ENCODE measurements at places on chromosomes 5 and 9.

- H3K36me3 ChIP-seq: no peaks in the 10 kb centered on the region
- DNase-seq: no peak
- peaks cover 27% of the 10 kb centered on the region for H3K4me1 ChIP-seq
These were observed 887 bp upstream of the MAP3K1 start for GRCh38 chr5:56814361-56814962.

GRCh38 chr5:168707716-168708695, 128.8 kb upstream of the PANK3 start:
- H3K27me3 ChIP-seq: no peaks in the 10 kb centered on the region
- no peak overlapping the region for H3K27ac ChIP-seq
- no peaks in the 10 kb centered on the region for H3K36me3 ChIP-seq
- H3K4me1 ChIP-seq: peaks cover 3% of the 10 kb centered on the region

DNA sequence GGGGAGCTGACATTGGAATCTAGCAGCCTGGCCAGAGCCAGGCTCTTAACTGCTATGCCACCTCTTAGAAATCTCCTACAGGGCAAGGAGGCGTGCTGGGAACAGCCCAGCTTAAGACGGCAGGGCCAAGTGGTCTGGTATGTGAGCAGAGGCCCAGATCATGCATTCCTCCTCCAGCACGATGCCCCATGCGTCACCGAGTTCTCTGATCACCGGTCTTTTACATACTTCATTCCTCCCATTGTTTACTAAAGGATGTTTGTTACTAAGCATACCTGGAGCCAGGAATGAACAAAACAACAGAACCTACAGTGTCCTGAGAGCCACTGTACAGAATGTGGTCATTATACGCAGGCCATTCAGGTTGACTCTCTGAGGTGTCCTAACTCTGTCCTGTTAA, 73.8 kb downstream of the TRIO start:
- no peak for DNase-seq
- no peak overlapping the region for H3K4me3 ChIP-seq
- no peak overlapping the region for H3K27ac ChIP-seq

- H3K4me1 ChIP-seq: peaks cover 15% of the 10 kb centered on the region
- DNase-seq: no peak
- H3K4me3 ChIP-seq: no peak overlapping the region
These were observed 143.3 kb downstream of the GAS1 start for GRCh38 chr9:86804011-86804410.

- DNase-seq: no peak
- no peaks in the 10 kb centered on the region for H3K36me3 ChIP-seq
- no peaks in the 10 kb centered on the region for H3K27me3 ChIP-seq
- no peaks in the 10 kb centered on the region for H3K4me1 ChIP-seq
- no peak overlapping the region for H3K27ac ChIP-seq
- no peak overlapping the region for H3K4me3 ChIP-seq
These were observed 59.7 kb downstream of the GGTA1 start for GRCh38 chr9:121439711-121440664.

DNA sequence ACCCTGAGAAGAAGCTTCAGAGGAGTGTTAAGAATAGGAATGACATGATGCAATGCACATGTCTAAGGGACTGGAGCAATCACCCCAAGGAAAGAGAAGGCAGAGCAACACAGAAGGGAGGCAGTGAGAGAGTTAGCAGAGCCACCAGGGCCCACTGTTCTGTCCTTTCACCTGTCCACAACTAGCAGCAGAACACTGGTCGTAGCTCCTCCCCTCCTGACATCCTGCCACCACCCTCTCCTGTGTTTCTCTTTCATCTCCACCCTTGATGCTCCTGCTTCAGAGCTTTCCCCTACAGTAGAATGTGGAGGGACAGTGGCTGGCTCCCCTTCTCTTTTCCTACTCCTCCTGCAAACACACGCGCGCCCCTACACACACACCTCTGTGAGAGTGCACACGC, 483.4 kb upstream of the KIF2A start:
- DNase-seq: no peak
- H3K27ac ChIP-seq: no peak overlapping the region
- H3K4me3 ChIP-seq: no peak overlapping the region
- no peaks in the 10 kb centered on the region for H3K36me3 ChIP-seq

- H3K27ac ChIP-seq: no peak overlapping the region
- H3K27me3 ChIP-seq: no peaks in the 10 kb centered on the region
- no peaks in the 10 kb centered on the region for H3K4me1 ChIP-seq
- no peak overlapping the region for H3K4me3 ChIP-seq
- peaks cover 25% of the 10 kb centered on the region for H3K36me3 ChIP-seq
These were observed 26.6 kb upstream of the CCDC180 start for GRCh38 chr9:97280755-97281330.

DNA sequence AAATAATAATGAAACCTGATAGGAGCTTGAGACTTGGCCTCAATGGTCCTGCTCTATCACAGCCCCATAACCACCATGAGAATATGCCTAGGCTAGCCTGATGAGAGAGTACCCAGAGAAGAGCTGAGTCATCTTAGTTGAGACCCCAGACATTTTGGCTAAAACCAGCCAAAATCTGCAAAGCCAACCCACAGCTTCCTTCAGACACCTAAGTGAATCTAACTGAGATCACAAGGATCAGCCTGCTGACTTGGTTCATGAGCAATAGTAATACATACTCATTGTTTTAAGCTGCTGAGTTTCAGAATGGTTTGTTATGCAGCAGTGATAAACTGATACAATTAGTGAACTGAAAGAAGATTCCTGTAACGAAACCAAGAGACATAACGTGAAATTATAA, 473.7 kb upstream of the PTGER4 start:
- no peaks in the 10 kb centered on the region for H3K4me1 ChIP-seq
- no peaks in the 10 kb centered on the region for H3K36me3 ChIP-seq
- H3K27me3 ChIP-seq: no peaks in the 10 kb centered on the region
- H3K27ac ChIP-seq: no peak overlapping the region
- DNase-seq: no peak
- H3K4me3 ChIP-seq: no peak overlapping the region

GRCh38 chr5:124584991-124585715, 161.3 kb downstream of the ZNF608 start:
- H3K4me1 ChIP-seq: no peaks in the 10 kb centered on the region
- no peak overlapping the region for H3K4me3 ChIP-seq
- DNase-seq: no peak
- H3K27ac ChIP-seq: no peak overlapping the region
- no peaks in the 10 kb centered on the region for H3K27me3 ChIP-seq

- peak within 1 kb of the TSS; percentile 96 for H3K27ac ChIP-seq
- H3K27me3 ChIP-seq: no peaks in the 10 kb centered on the region
- peak; percentile 97 for DNase-seq
- H3K36me3 ChIP-seq: no peaks in the 10 kb centered on the region
- peak within 1 kb of the TSS; percentile 71 for H3K4me3 ChIP-seq
These were observed at the start of gene PCDHGC3 for GRCh38 chr5:141475625-141476131. Gene PCDHGC3, plus strand, starts transcription at chr5:141475966. Its CDS starts 151 bp downstream, at chr5:141476117.

DNA sequence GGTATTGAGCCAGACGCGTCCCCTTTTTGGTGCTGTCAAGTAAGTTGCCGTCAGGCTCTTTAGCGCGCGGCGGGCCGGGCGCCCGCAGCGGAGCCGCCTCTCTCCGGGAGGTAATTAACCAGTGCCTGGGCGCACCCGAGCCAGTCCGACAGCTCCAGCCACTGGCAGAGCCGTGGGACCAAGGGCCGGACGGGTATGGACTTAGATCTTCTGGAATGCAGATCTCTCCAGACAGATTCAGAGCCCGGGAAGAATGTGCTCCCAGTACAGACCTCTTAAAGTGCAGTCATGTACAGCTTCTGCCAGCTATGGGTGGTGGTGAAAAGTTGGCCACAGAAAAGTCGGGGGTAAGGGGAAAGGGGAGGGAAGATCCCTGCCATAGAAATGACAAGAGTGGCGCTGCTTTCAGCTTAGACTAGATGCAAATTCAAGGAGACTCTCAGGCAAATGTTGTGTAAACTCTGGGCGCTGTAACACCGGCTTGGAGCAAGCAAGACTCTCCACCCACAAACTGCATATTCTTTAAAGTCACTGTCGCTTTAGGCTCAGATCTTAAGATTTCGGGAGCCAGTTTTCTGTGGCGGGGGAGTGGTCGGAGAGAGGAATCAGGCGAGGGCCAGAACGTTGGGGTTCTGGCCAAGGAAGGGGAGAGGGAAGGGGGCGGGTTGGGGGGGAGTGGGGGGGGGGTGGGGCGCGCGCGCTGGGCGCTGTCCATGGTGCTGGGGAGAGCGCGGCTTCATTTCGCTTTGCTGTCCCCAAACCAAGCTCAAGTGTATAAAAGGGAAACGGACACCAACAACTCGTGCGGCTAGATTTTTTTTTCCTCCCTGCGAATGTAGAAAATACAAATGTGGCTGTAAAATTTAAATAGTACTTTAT, 29.2 kb downstream of the NR2F1 start:
- peaks cover 6% of the 10 kb centered on the region for H3K27me3 ChIP-seq
- peak overlapping the region; percentile 25 for H3K4me3 ChIP-seq
- DNase-seq: no peak
- H3K36me3 ChIP-seq: no peaks in the 10 kb centered on the region
- peaks cover 11% of the 10 kb centered on the region for H3K4me1 ChIP-seq
- no peak overlapping the region for H3K27ac ChIP-seq

DNA sequence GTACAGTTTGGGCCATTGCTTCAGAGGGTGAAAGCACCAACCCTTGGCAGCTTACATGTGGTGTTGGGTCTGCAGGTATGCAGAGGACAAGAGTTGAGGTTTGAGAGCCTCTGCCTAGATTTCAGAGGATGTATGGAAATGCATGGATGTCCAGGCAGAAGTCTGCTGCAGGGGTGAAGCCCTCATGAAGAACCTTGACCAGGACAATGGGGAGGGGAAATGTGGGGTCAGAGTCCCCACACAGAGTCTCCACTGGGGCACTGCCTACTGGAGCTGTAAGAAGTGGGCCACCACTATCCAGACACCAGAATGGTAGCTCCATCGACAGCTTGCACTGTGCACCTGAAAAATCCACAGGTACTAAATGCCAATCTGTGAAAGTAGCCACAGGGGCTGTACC, 113.6 kb upstream of the SPATA31C2 start:
- no peak overlapping the region for H3K4me3 ChIP-seq
- no peaks in the 10 kb centered on the region for H3K36me3 ChIP-seq
- H3K4me1 ChIP-seq: no peaks in the 10 kb centered on the region
- DNase-seq: no peak
- no peaks in the 10 kb centered on the region for H3K27me3 ChIP-seq
- no peak overlapping the region for H3K27ac ChIP-seq

GRCh38 chr5:7518947-7519560, 123.1 kb downstream of the ADCY2 start:
- no peaks in the 10 kb centered on the region for H3K4me1 ChIP-seq
- no peak overlapping the region for H3K4me3 ChIP-seq
- no peak for DNase-seq
- no peak overlapping the region for H3K27ac ChIP-seq
- no peaks in the 10 kb centered on the region for H3K36me3 ChIP-seq

GRCh38 chr5:151141535-151141934, 16.0 kb downstream of the ANXA6 start:
- H3K27me3 ChIP-seq: no peaks in the 10 kb centered on the region
- peaks cover 60% of the 10 kb centered on the region for H3K4me1 ChIP-seq
- H3K4me3 ChIP-seq: peak overlapping the region; percentile 5
- no peaks in the 10 kb centered on the region for H3K36me3 ChIP-seq
- peak overlapping the region; percentile 53 for H3K27ac ChIP-seq
- DNase-seq: no peak

All from vagina (tissue), 2 donors.